ENCODE measurements at places on chromosomes 7 and 10.

- DNase-seq: no peak
Measured at GRCh38 chr7:47809387-47809786, 138.9 kb downstream of the PKD1L1 start.

GRCh38 chr7:72032934-72033333 is 379.2 kb downstream of the CALN1 start:
- no peak for DNase-seq

GRCh38 chr10:86100581-86101061 is 266.0 kb downstream of the GRID1 start:
- DNase-seq: no peak

- DNase-seq: peak; percentile 2
Measured at GRCh38 chr7:95199779-95200558, 124.4 kb downstream of the PON1 start.

- DNase-seq: no peak
Measured at GRCh38 chr10:77604063-77604462, 33.5 kb downstream of the KCNMA1 start.

Measured in activated CD4-positive, alpha-beta T cell treated with anti-CD3 and anti-CD28 coated beads for 48 hours (primary cell).